Trophoblast cell (in vitro differentiated cells and primary cell): ENCODE measurements at places on chromosomes 11 and 22.

DNA sequence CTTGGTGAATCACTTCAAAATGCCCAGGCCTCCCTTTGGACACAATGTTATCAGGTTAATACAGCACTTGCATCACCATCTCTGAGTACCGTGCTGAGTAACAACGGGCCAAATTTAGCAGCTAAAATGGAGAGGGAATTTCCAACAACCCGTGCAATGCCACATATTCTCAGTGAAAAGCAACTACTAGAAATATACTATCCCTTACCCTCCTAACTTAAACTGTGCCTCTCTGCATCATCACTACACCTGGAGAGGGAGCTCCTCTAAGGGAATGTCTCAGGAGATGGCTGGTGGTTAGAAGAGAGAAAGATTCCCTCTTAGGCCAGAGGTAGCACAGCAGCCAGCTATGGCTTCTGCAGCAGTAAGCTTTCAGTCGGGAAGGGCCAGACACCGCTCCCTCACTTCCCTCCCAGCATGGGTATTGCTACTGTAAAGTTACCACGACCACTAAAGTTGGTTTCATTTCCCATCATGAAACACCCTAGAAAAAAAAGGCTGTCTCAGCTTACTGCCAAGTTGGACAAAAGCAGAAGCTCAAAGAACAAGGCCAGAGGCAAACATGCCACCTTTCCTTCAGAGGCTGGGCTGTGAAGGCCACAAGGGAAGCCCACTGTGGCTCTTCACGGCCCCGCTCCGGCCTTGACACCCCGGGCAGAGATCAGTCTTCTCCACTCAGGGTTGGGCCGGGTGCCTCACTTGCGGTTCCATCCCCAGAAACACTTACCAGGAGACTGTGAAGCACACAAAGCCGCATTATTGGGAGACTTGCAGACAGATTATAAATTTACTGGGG is 3.9 kb downstream of the MAML2 start:
- no peaks in the 10 kb centered on the region for H3K27me3 ChIP-seq
- peak; percentile 61 for DNase-seq
- peaks cover 35% of the 10 kb centered on the region for H3K4me1 ChIP-seq
- peak overlapping the region; percentile 30 for H3K4me3 ChIP-seq
- peaks cover 16% of the 10 kb centered on the region for H3K36me3 ChIP-seq
- H3K27ac ChIP-seq = peak overlapping the region; percentile 39

DNA sequence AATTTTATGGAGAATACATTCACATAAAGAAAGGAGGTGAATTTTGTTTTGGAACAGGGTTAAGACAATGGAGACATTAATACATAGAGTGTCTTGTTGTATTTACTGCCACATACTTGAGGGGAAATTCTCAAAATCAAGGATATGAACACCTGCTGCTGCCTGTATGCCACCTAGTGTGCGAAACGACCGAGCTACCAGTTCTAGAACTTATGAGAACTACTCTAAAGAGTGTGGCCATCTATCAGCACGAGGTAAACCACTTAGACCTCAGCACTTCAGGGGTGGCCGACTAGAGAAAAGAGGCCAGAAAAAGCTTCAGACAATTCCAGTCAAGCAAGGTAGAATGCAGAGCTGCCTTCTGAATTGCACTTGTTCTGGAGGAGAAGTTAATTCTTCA is 1.5 kb upstream of the AGBL2 start:
- H3K4me3 ChIP-seq = no peak overlapping the region
- peaks cover 3% of the 10 kb centered on the region for H3K4me1 ChIP-seq
- no peaks in the 10 kb centered on the region for H3K27me3 ChIP-seq

- no peak overlapping the region for H3K27ac ChIP-seq
- peaks cover 5% of the 10 kb centered on the region for H3K4me1 ChIP-seq
- H3K4me3 ChIP-seq = no peak overlapping the region
- peak; percentile 38 for DNase-seq
- no peaks in the 10 kb centered on the region for H3K36me3 ChIP-seq
These were observed 45.6 kb downstream of the DENND5A start for GRCh38 chr11:9219572-9219971.

DNA sequence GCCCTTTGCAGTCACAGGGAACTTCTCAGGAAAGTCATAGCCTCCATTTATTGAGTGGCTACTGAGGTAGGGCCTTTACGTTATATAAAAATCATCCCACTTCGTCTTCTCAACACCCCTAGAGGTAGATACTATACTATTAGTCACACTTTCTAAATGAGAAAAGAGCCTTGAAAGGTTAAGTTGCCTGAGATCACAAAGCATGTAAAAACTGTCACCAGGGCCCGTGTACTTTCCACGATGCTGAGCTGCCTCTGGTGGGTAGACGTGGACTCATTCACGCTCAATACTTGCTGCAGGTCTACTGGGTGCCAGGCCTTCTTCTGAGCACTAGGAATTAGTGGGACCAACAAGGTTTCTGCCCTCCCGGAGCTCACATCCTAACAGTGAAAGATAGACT is 16.3 kb downstream of the CHRDL2 start:
- H3K36me3 ChIP-seq = no peaks in the 10 kb centered on the region
- no peaks in the 10 kb centered on the region for H3K27me3 ChIP-seq
- no peak overlapping the region for H3K4me3 ChIP-seq
- no peak overlapping the region for H3K27ac ChIP-seq

- H3K36me3 ChIP-seq = peaks cover 39% of the 10 kb centered on the region
- peak; percentile 85 for DNase-seq
- peaks cover 10% of the 10 kb centered on the region for H3K4me1 ChIP-seq
- no peak overlapping the region for H3K27ac ChIP-seq
- H3K4me3 ChIP-seq = no peak overlapping the region
- no peaks in the 10 kb centered on the region for H3K27me3 ChIP-seq
These were observed 669 bp upstream of the GAL3ST1 start for GRCh38 chr22:30574997-30575671.

- H3K27ac ChIP-seq = peak overlapping the region; percentile 91
- H3K36me3 ChIP-seq = no peaks in the 10 kb centered on the region
- H3K4me3 ChIP-seq = peak overlapping the region; percentile 99
- no peaks in the 10 kb centered on the region for H3K27me3 ChIP-seq
- peak; percentile 83 for DNase-seq
These were observed 878 bp downstream of the RRAS2 start for GRCh38 chr11:14357881-14358728.

GRCh38 chr11:32433914-32434355 is 1.4 kb downstream of the WT1 start:
- H3K27ac ChIP-seq = no peak overlapping the region
- H3K27me3 ChIP-seq = peaks cover 82% of the 10 kb centered on the region
- no peak overlapping the region for H3K4me3 ChIP-seq
